ENCODE measurements at places on chromosomes 1 and 21.

DNA sequence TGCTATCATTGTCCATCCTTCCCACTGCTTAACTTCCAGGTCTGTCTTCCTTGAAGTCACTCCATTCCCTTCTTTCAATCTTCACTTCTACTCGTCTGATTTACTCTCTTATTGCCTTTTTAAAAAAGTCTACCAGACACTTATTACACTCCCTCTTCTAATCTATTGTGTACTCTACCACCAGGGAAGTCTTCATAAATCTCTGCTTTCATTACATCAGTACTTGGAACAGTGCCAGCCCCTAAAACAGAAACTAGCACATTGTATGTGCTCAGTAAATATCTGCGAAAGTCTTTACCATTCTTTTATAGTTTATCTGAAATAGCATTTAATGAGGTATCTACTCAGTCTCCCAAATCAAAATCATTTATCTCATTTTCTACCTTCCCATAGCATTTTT is 236.4 kb downstream of the USH2A start:
- DNase-seq = no peak

GRCh38 chr1:187264995-187265602 is 436.4 kb downstream of the PLA2G4A start:
- peak; percentile 57 for DNase-seq

DNA sequence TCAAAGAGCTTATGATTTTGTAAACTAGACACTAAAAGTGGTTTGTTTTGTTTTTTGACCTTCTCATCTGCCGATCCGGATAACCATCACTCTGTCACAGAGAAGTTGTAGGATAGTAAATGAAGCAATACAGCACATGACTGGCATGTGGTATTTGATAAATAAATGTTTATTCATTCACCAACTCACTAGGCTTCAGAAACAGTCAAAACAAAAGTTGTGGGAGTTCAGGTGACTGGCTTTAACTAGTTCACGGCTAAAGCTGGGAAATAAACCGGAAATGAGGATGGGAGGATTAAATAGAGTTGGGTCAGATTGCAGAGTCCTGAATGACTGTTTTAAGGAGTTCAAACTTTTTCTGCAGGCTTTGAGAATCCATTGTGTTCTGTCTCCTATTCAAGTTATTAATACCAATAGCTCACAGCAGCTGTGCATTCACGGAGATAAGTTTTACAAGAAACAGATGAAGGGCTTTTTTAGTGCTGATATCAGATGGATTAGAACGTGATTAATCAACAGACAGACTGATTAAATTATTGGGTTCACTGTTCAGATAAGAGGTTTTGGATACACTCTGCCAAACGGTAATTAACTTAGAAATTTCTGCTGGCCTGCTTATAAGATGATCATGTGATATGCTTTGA is 463.3 kb downstream of the DPYD start:
- DNase-seq = peak; percentile 46

DNA sequence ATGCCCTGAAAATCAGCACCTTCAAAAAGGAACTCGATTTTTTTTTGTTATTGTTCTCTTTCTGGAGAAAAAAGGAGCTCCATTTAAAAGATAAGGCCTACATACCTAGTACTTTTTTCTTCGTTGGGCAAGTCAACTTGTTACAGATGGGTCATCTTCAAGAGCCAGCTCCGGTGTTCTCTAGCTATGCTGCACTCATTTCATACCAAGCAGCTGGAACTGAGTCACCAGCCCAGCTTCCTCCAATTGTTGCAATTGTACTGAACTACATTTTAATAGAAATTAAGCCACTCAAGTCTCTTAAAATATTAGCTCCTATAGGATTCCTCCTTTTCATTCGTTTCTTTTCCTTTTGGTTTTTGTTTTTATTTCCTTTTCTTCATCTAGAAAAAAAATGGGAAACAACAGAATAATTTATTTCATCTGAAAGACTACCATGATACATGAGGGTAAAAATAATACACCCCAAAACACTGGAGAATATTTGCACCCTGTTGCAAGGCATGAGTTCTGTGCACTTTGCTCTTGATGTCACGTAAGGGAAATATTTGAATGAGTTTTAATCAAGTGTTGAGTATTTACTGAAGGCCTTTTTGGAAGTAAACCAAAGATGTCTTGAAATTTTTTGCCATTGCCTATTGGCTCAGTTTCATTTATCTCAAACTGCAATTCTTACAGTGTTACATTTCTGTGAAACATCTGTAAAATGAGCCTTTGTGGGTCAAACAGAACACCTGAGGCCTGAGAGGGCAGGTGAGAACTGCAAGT is 60.5 kb downstream of the CLIC4 start:
- DNase-seq = no peak

GRCh38 chr21:43193651-43194302 is 25.0 kb downstream of the CRYAA start:
- DNase-seq = no peak

- DNase-seq = no peak
Measured at GRCh38 chr1:240498335-240498734, 113.6 kb downstream of the GREM2 start.

GRCh38 chr1:172826096-172826741 is 167.3 kb downstream of the FASLG start:
- DNase-seq = peak; percentile 37

DNA sequence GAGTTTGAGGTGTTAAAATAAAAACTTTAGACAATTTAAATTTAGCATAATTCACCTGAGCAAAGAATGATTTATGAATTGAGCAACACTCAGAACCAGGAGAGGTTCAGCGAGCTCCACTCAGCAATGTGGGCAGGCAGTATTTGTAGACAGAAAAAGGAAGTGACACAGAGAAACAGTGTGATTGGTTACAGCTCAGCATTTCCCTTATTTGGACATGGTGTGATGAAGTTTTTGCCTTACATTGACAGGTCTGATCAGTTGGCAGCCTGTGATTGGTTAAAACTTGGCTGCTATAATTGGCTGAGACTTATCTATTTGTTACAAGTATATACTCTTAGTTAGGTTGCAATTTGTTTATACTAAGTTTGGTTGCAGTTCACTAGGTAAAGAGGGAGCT is 621.2 kb upstream of the PRMT6 start:
- DNase-seq = no peak

DNA sequence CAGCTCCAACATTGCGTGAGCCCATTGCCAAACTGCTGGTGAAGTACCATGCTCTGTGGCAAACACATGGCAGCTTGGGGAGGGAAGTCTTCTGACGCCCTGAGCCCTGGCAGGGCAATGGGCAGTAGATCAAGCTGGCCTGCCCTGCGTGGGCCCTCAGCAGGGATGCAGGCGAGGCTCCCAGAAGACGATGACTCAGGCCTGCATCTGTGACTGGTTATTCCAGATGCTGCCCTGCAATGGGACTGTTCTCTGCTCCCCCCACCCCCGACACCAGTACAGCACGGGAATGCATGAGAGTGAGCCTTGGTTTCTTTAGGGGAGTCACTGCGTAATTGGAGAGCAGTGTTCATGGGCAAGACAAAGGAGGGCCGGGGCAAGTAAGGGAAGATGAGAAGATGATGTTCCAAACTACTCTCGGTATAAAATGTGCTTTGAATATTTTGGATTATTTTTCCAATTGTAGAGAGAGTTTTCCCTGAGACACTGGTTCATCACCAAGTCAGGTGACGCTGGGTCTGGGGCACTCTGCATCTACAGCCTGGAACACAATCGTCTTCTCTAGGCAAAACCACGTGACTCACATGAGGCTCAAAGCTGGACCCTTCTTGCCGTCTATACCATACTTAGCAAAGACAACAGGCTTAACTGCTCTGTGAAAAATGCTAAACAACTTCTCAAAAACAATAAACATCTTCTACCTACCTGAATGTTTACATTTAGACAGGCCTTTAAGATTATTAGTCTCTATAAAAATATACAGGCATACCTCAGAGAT is 9.0 kb upstream of the C1orf198 start:
- DNase-seq = no peak

DNA sequence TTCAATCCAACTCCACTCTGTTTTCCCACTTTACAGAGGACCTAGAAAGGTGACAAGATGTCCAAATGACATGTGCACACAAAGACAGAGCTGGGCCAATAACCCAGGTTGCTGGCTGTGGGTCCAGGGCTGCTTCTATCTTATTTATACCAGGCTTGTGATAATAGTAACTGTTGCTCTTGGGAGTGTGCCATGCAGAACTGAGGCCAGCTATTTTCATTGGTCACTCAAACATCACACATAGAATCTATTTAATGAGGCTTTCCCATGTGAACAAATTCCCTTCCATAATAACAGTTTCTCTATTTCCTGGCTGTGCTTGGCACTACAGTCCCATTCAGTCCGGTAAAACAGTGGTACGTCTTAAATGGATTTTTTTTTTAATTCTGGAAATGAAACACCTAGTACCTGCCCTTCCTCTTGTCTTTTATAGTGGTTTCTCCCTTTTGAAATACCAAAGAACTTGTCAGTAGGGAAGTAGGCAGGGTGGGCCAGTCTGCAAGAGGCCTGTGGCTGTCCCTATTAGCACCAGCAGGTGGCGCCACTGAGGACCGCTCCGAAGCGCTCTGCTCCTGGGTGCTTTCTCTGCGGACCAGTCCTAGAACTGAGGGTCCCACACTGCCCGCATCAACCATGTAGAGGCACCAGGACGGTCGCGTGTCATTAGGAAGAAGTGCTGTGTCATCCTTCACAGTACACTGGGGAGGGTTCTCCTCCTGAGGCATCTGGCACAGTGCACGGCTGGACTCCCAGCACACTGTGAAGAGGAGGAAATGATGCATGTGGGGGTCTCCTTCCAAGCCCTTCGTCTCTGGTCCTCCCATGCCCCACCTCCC is 52.1 kb downstream of the GPR161 start:
- DNase-seq = no peak

DNA sequence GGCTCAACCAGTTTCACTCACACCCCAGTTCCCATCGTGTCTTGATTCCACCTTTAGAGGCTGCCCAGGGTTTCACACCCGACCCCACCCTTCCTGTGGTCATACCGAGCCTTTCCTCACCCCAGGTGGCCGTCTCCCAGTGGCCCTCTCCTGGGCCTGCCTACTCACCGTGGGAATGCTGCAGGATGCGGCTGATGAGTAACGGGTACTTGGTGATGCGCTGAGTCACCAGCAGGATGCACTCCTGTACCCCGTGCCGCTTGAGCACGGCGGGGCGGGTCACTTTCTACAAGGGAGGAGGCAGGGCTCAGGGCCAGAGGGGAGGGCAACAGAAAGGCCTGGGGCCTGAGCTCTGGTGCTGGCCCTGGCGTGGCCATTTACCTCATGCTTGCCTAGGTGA is 16.4 kb downstream of the ARHGEF2 start:
- DNase-seq = peak; percentile 74

DNA sequence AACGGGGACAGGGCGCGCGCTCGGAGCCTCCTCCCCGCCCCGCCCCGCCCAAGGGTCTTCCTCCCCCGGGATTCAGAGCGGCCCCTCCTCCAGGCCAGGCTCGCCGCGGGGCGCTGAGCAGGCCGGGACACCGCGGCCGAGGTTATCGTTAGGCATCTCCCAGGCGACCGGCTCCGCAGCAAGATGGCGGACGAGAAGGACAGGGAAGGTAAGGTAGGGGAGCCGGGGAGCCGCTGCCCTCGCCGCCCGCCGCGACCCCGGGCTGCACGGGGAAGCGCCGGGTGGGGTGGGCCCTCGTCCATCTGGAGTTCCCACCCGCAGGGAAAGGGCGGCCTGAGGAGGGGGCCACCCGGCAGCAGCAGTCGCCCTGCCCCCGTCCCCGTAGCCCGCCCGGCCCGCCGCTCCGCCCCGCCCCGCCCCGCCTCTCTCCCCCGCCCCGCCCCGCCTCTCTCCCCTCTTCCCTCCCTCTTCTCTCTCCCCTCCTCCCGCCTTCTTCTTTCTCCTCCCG is 105.9 kb upstream of the HNRNPU start:
- DNase-seq = peak; percentile 10

- no peak for DNase-seq
Measured at GRCh38 chr21:23534850-23535249, 2072.4 kb downstream of the MRPL39 start.

- no peak for DNase-seq
Measured at GRCh38 chr1:230797376-230797920, 50.3 kb downstream of the CAPN9 start.

All from retinal pigment epithelial cell (primary cell).